CD8-positive, alpha-beta memory T cell (primary cell): ENCODE measurements at places on chromosomes 7 and 10. TPM values are rescaled to one million over a fixed set of nuclear protein-coding genes. Genes with fewer than 3 reads are reported as not detected.

GRCh38 chr10:7667262-7668141, 736 bp upstream of the ITIH5 start:
- DNase-seq = no peak

GRCh38 chr7:143216151-143216550, 5.7 kb upstream of the TAS2R40 start:
- no peak for DNase-seq

DNA sequence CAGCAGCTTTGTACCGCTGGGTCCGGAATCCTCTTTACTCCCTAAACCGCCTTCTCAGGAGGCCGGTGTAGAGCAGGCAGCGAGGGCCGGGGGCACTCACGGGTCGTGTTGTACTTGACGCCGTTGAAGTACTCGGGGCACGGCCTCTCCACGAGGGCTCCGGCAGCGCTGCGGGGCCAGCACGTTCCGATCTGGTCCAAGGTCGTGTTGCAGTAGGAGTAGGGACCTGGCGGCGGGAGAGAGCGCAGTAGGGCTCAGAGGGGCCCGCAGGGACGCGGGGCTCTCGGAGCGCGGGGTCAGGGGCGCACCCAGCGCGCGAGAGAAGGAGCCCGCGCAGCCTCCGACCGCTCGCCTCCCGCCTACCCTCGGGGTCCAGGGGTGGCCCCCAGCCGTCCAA, 443 bp downstream of the CRHR2 start:
- DNase-seq = no peak

- DNase-seq = no peak
Measured at GRCh38 chr7:54839575-54840213, 80.7 kb upstream of the SEC61G start.

GRCh38 chr7:116569737-116570136, 44.9 kb downstream of the CAV1 start:
- no peak for DNase-seq

DNA sequence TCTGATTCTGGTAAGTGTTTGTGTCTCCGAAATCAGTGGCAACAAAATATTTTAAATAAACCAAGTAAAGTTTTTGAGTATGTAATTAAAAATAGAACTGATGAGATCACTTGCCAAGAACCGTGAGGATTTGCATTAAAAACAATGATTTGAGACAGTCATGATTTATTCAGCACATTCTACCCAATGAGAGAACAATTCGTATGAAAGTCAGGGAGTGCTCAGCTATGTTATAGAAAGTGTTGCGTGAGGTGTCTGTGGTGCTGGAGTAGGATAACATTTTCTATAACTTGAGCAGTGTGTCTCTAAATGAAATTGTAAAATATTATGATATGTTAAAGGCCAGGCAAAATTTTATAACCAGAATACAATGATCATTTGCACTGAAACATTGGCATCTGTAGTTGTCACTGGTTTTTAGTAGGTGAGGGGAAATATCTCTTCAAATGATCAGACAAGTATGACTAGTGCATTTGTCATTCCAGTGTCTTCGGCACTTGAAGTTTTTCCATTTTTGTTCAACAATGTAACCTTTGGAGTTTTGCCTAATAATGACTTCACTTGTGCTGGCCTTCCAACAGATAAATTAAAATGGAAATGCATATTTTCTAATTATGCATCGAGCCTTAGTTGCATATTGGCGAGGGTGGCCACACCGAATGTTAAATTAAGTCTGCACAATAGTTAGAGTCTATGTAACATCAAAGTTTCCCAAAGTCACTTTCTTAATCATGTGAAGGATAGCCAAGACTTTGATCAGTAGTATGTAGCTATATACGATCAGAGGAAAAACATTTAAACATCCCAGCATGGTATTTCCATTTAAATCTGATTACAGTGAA, 335.9 kb downstream of the GFRA1 start:
- DNase-seq = no peak

GRCh38 chr7:24828891-24829661, 71.8 kb upstream of the GSDME start:
- DNase-seq = no peak

- no peak for DNase-seq
Measured at GRCh38 chr7:107580716-107581383, 804 bp downstream of the BCAP29 start.

DNA sequence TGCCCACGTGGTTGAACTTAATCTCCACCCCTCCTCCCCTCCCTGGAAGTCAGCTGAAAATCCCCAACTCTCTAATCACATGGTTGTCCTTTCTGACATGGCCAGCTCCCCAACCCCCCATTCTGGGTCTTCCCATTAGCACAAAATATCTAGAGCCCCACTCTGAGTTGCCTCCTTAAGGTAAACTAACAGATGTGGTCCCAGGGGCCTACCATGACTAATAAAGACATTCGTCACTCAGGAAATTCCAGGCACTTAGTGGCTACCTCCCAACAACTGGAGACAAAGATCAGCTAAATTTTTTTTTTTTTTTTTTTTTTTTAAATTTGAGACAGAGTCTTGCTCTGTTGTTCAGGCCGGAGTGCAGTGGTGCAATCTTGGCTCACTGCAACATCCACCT, 21.1 kb downstream of the CCDC126 start:
- DNase-seq = no peak

DNA sequence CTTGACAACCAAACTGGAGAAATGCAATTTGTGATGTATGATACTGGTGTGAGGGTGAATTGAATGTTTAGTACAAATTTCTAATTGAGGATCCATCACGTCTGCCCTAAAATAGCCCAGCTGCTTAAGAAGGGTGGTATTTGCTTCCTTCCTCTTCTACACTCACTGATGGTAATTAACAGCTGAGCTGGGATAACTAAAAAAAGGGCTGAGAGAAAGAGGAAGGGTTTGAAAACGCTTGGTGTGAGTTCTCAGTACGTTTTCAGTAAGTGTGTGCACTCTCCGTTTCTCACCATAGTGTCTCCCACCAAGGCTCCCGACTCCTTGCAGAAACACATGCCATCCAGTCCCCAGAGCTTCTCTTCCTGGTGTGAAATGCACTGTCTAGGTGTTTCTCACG, 54.3 kb downstream of the MAP3K8 start:
- no peak for DNase-seq

- no peak for DNase-seq
Measured at GRCh38 chr7:38127216-38128207, 50.5 kb upstream of the STARD3NL start.

- DNase-seq = no peak
Measured at GRCh38 chr7:101315336-101315735, 6.3 kb downstream of the IFT22 start.

- DNase-seq = no peak
Measured at GRCh38 chr7:38334163-38334562, 60.7 kb upstream of the TARP start.

GRCh38 chr7:27590416-27590815, 72.3 kb downstream of the HIBADH start:
- DNase-seq = no peak

DNA sequence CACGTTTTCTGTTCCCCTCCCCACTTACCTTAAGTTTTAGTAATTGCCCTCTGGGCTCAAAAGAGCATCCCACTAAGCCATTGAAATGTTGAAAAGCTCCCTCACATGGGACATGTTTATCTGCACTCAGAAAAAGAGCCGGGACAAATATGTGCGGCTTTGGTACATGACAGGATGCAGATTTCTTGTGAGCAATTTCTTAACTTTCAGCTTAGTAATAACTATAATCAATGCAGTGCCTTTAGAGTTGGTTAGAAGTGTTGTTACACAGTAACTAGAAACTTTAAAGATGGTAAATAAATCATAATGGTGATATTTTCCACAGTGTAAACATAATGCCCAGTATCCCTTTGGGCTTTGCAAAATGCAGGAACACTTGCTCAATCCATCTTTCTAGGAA, 89.2 kb downstream of the ZNF365 start:
- DNase-seq = no peak

- peak; percentile 18 for DNase-seq
Measured at GRCh38 chr7:159144758-159145489, at the start of gene VIPR2. VIPR2 (minus strand) TSS chr7:159144867; CDS start chr7:159144771, 96 bp downstream.

DNA sequence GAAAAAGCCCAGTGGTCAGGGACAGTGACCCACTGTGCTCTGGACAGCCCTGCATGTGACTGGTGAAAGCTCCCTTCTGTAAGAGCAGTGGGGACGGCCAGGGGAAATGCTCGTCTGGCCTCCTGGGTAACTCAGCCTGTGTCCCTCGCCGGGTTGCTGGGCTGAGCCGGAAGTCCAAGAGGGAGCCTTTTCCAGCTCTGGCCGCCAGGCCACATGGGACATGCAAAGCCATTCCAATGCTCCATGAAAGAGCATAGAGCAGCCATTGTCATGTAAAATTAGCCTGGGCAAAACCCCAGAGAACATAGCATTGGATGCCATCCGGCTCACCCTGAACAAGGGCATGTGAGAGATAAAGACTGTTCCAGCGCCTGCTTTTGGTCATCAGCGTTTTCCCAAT, 64.9 kb upstream of the ADRB1 start:
- DNase-seq = no peak

Gene HOXA4
- not detected for total RNA-seq

Gene PDZD7
- total RNA-seq = 0.33 TPM

Gene GRID1
- total RNA-seq = not detected

Gene ZCCHC24
- 1.00 TPM for total RNA-seq

Gene UNCX
- not detected for total RNA-seq

Gene CFAP69
- total RNA-seq = 0.53 TPM

Gene OR2A42
- not detected for total RNA-seq

Gene OPN4
- not detected for total RNA-seq
